CD8-positive, alpha-beta memory T cell (primary cell): ENCODE measurements at places on chromosomes 6 and 20. TPM values are rescaled to one million over a fixed set of nuclear protein-coding genes. Genes with fewer than 3 reads are reported as not detected.

DNA sequence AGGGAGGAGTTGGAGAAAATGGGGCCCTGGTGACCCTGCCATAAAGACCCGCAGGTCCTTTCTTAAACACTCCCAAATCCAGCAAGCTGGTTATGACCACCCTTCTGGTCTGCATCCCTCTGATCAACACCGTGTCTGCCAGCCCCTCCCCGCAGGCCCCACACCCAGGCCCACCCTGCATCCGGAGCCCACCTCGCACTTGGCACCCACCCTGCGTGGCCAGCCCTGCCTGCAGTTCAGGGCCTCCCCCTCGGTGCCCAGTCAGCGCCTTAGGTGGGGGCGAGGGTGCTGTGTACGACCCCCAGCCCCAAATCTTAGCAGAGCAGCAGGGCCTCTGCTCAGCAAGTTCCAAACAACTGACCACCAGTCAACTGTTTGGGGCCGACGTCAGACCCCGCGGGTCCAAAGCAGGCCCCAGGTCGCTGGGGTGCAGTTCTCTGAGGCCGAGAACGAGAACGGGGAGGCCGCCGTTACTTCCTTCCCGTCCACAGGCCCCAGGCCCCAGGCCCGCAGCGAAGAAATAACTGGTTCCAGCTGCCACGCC, 1.2 kb downstream of the ACSS1 start:
- no peak for DNase-seq

RIPPLY2 gene
- not detected for total RNA-seq

GRCh38 chr6:149293244-149293643, 24.3 kb upstream of the TAB2 start:
- no peak for DNase-seq

GRCh38 chr6:146857980-146858347, 259.2 kb downstream of the ADGB start:
- no peak for DNase-seq

- DNase-seq, result no peak
These were observed 32.5 kb upstream of the MCUR1 start for GRCh38 chr6:13846841-13847240.
